ENCODE measurements at places on chromosomes 1 and 21. TPM values are rescaled to one million over a fixed set of nuclear protein-coding genes. Genes with fewer than 3 reads are reported as not detected.
A peak's percentile ranks its signal among the peaks of the same experiment; 100 is the strongest.

The SEMA6C gene
- total RNA-seq = 3.1 TPM

The FCMR gene
- total RNA-seq = 1.7 TPM

The AMY1B gene
- 4.6 TPM for total RNA-seq

The CHODL gene
- total RNA-seq = 69.8 TPM

The CLIC6 gene
- under 0.01 TPM for total RNA-seq

The NR5A2 gene
- 21.5 TPM for total RNA-seq

The DNAI4 gene
- total RNA-seq = 30.6 TPM

The CITED4 gene
- 24.2 TPM for total RNA-seq

The AGT gene
- 1.1 TPM for total RNA-seq

DNA sequence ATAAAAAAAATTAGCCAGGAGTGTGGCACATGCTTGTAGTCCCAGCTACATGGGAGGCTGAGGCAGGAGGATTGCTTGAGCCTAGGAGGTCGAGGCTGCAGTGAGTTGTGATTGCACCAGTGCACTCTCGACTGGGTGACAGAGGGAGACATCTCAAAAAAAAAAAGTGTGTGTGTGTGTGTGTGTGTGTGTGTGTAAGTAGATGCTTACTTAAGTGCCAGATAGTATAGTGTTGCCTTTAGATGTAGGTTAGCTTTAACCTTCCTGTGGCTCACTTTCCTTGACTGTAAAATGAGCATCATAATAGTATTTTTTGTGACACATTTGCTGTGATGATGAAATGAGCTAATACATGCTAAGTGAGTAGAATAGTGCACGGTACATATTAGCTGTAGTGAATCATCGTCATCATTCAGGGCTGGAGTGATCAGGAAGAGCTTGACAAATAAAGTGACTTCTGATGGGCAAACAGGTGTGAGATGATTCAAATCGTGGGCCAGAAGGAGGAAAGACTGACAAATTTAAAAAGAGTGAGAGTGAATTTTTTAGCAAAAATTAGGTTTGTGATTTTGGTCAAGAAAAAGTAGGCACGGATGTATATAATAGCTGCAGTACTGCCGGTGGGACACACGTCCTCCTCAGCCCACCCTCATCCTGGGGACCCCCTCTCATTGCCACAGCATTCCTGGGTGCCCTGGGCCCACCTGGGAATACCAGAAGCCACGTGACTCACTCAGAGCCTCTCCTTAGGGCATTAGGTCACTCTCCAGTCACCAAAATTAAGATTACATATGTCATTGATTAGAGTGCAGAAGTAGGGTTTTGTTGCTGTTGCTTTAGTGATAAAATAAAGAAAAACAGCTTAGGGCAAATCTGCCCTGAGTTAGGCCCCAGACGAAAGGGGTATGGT, 33.9 kb downstream of the EIF2D start:
- DNase-seq = no peak

DNA sequence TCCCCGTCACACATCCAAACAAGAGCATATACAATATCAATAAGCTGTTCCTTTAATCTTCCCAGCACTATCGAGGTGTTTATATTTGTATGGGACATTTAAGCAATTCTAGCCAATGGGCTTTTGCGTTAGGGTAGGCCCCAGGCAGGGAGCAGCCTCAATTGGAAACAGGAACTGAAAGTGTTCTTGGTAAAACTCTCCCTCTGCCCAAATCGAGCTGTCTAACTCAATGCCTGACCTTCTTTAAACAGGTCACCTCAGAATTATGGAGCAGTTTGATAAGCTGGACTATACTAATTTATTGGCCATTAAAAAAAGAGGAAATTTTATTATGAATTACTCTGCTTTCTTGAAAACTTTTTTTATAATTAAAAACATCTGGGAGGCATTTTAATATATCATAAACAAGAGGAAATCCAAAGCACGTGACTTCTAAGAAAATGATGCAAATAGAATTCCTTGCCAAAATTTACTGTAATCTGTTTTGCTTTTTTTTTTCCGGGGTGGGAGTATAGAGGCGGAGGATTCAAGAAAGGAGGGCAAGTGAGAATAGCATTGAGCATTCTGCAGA, 498.1 kb downstream of the LMO4 start:
- DNase-seq = peak; percentile 35

DNA sequence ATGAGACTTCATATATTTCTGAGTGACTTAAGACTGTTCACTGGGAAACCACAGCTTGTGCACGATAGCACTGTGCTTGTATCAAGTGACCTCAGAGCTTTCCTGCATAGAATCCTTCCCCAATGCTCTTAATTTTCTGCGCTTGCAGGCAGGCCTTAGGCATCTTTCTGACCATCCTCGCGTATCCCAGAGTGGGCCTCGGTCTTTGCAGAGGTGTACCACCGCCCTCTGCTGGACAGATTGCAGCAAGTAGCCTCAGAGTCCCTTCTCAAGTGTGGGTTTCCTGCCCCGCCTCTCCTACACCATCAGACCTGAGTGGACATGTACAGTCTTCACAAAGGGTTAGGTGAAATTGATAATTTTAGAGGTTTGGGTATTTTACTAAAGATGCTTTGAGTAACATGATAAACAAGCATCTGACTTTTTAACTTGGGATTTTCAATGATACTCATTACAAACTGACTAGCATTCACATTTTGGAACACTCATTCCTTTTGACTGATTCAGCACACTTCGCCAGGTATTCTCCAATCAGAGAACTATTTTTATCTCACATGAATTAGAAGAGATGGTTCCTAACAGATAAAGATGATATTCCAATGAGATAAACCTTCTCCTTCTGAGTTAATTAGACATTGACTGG, 246.5 kb upstream of the USP25 start:
- peak; percentile 87 for DNase-seq

GRCh38 chr1:56256153-56257000, 323.0 kb downstream of the PLPP3 start:
- DNase-seq = no peak

GRCh38 chr1:11664336-11665065, 501 bp downstream of the FBXO6 start:
- no peak for DNase-seq

DNA sequence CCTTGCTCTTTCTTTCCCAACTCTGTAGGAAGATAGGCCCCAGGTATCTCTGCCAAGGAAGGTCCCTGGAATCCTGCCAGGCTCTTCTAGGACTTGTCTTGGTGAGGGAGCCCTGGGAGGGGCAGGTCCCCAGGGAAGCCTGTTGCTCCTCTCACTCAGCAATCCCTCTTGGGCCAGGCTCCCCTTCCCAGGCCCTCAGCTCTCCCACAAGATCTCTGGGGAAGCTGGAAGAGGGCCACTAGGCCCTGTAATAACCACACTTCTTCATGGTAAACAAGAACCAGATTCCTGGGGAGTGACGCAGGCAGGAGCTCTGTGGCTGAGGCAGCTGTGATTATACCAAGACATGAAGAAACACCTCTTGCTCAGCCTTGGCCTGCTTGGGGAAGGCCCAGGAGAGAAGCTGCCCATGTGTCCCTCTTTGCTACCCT, 9.9 kb upstream of the MAPKAPK2 start:
- peak; percentile 95 for DNase-seq

- DNase-seq = no peak
These were observed 964.6 kb downstream of the BRINP3 start for GRCh38 chr1:189513091-189513490.

DNA sequence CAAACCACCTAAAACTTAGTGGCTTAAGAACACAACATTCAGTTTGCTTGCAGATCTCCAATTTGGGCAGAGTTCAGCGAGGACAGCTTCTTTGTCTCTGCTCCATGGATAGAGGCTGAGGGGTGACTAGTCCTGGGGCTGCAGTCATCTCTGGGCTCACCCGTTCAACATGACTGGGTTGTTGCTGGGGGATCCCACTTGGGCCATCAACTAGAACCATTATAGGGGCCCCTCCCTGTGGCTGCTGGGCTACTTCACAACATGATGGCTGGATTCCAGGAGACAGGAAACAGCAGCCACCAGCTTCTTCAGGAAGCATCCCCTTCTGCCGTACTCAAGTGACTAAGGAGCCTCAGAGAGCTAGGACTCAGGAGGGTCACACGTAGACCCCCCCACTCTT, 140.9 kb downstream of the RHOU start:
- DNase-seq = no peak

GRCh38 chr1:50453266-50453665, 30.0 kb upstream of the DMRTA2 start:
- no peak for DNase-seq

DNA sequence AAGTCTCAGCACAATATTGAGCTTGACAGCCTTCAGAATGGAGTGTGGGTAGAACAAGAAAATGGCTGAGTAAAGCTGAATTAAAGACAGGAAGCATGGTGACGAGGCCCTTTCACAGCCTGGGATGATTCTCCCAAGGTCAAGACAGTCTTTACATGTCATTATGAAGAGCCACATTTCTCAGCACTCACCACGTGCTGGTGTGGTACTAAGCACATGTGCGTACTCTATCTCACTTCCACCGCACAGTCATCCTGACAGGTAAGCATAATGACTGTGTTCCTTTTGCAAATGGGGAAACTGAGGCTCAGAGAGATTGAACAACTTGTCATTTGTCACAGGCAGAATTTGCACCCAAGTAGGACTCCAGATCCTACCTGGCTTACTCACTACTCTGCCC, 92.8 kb upstream of the COA6 start:
- DNase-seq = no peak

- DNase-seq = no peak
These were observed 28.2 kb upstream of the ETS2 start for GRCh38 chr21:38777531-38777930.

DNA sequence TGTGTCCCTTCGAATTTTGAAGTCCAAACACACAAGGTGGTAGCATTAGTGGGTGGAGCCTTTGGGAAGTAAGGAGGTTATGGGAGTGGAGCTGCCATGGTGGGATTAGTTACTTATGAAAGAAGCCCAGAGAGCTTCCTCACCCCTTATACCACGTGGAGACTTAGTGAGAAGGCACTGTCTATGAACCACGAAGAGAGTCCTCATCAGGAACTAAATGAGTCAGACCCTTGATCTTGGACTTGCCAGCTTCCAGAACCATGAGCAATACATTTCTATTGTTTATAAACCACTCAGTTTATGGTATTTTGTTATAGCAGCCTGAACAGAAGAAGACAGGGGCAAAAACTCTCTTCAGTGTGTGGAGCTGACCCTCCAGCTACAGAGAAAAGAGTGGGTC, 259.3 kb upstream of the AJAP1 start:
- DNase-seq = no peak

DNA sequence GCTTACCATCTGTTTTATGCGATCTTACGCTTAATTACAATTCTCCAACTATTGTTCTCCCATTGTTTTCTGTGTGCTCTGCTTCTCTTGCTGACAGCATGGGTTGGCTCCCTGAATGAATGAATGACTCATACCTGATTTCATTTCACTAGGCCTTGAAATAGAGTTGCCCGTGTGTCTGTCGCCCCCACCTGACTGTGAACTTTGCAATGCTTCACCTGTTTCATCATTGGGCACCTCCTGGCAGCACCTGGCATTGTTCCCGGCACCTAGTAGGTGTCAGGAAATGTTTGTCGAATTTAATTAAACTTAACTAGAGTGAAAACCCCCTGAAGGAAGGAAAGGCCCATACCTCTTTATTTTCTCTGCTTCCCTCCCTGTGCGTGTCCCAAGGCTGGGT, 120.5 kb upstream of the KLHDC7A start:
- DNase-seq = no peak

GRCh38 chr1:25624156-25624555, 7.6 kb downstream of the MAN1C1 start:
- DNase-seq = no peak

- no peak for DNase-seq
These were observed 16.4 kb downstream of the KNCN start for GRCh38 chr1:46535063-46535462.

- no peak for DNase-seq
These were observed 4.4 kb downstream of the AVPR1B start for GRCh38 chr1:206112600-206113301.

All from uterus (tissue), 4 donors.